ENCODE measurements at places on chromosomes 6 and 20.
A peak's percentile ranks its signal among the peaks of the same experiment; 100 is the strongest.

GRCh38 chr20:58633161-58634053 is 17.7 kb upstream of the STX16 start:
- no peak for DNase-seq

DNA sequence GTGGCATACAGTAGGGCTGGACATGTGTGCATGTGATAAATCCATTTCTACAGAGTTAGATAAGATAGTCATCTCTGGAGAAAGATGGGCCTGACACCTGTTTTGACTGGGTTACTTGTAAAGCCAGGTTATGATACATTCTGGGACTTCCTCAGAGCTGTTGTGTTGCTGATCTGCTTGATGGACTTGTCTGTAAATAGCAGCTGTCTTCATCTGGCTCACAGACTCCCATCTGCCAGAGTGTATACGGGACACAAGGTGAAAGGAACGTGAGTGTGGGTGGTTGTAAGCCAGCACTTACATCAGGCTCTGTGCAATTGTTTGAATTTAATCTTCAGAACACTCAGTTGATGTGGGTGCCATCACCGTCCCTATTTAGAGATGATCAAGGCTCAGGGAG is 49.8 kb downstream of the ZDHHC14 start:
- no peak for DNase-seq

GRCh38 chr6:35017411-35018181 is 123.5 kb downstream of the TCP11 start:
- no peak for DNase-seq

DNA sequence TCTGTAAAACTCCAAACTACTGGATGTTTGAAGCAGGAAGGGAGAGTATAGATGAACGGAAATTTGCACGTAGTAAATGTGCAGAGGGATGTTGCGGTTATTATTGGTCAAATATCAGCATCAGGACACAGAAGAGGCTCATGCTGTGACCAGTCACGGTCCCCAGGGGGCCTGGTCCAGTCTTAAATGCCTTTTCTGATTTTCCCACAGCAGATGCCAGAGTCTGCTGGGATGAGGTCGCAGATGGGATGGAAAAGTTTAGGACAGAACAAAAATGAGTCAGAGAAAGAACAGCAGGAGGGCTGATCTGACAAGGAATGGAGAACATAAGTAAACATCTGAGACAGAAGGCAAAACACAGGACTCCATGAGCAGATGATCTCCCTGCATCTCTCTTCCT is 11.7 kb upstream of the SIRPG start:
- DNase-seq: no peak

DNA sequence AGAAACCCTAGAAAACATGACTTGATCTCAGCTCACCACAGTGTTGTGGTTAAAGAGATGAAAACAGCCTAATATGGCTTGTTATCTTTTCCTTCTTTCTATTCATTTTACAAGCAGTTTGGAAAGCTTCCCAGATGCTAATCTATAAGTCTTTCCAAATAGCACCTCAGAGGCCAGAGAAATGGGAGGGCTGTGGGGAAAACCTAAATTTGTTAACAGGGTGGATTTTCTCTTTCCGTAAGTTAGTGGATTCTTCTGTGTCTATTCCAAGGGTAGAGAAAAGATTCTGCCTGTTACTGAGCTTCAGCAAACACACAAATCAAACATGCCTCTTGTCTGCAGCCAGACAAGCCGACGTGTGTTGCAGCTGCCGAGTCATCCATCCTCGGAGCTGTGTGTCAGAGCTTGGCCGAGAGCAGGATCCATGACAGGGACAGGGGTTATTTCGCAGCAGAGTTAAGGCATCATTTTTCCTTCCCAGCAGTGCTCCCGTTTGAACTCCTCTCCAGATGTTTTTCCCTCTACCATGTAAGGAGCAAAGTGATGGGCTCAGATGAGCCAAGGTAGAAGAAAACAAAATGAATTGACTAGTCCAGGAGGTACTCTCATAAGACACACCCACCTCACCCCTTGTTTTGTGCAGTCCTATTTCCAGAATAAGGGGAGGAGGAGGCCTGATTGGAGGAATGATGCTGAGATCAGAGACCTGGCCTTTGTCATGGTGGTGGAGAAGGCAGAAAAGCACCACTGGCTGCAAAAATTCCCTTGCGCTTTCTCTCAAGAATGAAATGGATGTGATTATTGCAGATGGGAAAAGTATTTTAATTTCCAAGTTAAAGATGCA is 560.0 kb downstream of the C6orf118 start:
- no peak for DNase-seq

GRCh38 chr6:84329516-84329915 is 102.1 kb upstream of the CEP162 start:
- no peak for DNase-seq

- no peak for DNase-seq
Measured at GRCh38 chr6:3697609-3698008, 53.9 kb downstream of the PXDC1 start.

DNA sequence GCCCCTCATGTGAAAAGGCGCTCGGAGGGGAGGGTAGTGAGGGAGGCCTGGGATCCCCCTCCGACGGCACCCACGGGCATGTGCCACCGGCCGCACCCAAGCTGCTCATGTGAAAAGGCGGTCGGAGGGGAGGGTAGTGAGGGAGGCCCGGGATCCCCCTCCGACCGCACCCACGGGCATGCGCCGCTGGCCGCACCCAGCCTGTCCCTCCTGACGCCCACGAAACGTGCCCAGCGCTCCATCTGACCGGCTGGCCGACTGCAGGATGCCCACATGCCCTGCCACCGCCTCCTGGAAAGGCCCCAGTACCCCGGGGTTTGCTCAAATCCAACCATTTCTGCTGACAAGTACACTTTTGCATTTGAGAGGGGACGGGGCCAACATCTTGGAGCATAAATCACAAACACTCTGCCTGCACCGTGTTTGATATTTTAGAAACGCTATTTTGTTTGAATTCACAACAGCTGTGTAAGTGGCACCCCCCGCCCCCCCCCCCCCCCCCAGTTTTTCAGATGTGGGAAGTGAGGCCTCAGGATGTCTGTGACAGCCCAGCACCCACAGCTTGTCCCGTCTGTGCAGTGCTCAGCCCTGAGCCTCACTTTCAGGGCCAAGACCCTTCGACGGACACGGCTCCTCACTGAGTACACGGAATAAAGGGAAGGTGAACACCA is 34.1 kb downstream of the SLC2A4RG start:
- DNase-seq: no peak

DNA sequence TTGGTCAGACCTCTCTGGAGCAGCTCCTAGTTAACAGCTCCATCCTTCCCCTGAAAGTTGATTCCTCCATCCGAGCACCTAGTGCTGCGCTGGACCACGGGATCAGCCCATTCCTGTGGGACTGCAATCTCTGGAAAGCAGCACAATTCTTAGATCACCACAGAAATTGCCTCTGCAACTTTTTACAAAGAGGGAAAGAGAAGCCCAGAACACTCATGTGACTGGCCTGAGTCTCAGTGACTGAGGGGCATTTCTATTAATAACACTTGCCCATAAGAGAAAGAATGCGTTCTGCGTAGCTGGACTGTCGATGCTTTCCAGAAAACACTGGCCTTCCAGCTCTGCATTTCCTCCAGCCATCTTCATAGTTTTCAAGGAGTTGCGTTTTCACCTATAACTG is 18.3 kb downstream of the MPC1 start:
- DNase-seq: no peak

DNA sequence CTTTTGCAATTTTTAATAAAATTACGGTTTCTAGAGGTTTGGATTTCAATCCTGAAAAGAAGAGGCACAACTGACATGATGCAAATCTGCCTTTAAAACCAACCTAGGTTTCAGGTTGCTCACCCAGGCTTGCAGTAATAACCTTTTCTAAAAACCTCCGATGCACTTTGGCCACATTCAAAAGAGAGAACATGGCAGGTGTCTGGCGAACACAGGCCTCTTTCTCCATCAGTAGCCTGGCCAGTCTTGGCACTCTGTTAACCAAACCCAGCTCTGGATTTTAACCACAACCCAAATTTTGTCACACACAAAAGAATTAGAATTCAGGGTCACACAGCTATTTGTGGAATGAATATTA is 55.8 kb upstream of the MAFB start:
- DNase-seq: no peak

GRCh38 chr6:50097966-50098640 is 48.4 kb upstream of the DEFB112 start:
- no peak for DNase-seq

GRCh38 chr6:100266494-100267401 is 198.0 kb downstream of the SIM1 start:
- no peak for DNase-seq

DNA sequence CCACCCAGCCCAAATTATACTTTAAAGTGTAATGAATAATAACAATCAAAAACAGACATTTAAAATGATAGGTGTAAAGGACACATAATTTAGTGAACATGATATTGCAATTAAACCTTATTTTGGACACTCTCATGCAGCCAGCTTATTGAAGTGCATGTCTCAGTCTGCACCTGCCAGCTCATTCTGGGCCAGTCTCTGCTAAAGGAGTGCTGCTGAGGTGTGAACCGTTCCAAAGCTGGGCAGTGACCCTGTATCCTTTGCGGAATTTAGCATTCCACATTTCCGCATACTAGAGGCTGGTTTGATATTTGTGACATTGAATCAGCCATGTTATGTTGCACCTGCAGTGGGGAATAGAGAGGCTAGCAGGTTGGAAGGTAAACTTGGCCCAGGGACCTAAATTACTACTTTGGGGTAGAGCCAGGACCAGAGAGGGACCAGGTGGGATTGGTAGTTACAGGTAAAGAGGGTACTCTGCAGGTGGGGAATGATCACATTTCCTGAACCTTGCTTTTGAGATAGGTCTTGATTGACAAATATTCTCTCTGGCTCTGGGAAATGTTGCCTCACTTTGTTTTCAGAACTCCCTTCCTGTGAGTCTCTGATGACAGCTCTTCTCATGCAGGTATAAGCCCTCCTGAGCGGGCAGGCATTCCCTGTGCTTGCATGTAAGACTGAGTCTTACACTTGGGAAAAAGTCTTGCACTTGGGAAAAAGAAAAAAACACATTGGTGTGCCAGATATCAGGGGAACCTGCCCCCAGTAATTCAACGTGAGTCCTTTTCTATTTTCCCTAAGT is 26.2 kb downstream of the TULP4 start:
- DNase-seq: no peak

- DNase-seq: no peak
Measured at GRCh38 chr6:137240168-137240567, 21.0 kb upstream of the IFNGR1 start.

- DNase-seq: no peak
Measured at GRCh38 chr6:148044261-148044751, 298.3 kb upstream of the SASH1 start.

- DNase-seq: no peak
Measured at GRCh38 chr6:97401533-97401932, 118.5 kb upstream of the MMS22L start.

GRCh38 chr6:87066449-87067333 is 28.2 kb downstream of the CGA start:
- DNase-seq: peak; percentile 62
